ENCODE measurements at places on chromosomes 4 and X. TPM values are rescaled to one million over a fixed set of nuclear protein-coding genes. Genes with fewer than 3 reads are reported as not detected.

The DGAT2L6 gene
- not detected for total RNA-seq

The MAGEA12 gene
- total RNA-seq: not detected

The HAND2 gene
- total RNA-seq: 23.6 TPM

The GABRE gene
- 28.5 TPM for total RNA-seq

The ERCC6L gene
- 0.52 TPM for total RNA-seq

GRCh38 chr4:76673362-76673761, 224.6 kb downstream of the SOWAHB start:
- no peaks in the 10 kb centered on the region for H3K27me3 ChIP-seq
- DNase-seq: no peak
- no peaks in the 10 kb centered on the region for H3K36me3 ChIP-seq

- no peak for DNase-seq
- H3K4me3 ChIP-seq: no peak overlapping the region
- H3K27me3 ChIP-seq: no peaks in the 10 kb centered on the region
- no peaks in the 10 kb centered on the region for H3K36me3 ChIP-seq
Observed at GRCh38 chrX:9379697-9380551, 84.9 kb upstream of the TBL1X start.

DNA sequence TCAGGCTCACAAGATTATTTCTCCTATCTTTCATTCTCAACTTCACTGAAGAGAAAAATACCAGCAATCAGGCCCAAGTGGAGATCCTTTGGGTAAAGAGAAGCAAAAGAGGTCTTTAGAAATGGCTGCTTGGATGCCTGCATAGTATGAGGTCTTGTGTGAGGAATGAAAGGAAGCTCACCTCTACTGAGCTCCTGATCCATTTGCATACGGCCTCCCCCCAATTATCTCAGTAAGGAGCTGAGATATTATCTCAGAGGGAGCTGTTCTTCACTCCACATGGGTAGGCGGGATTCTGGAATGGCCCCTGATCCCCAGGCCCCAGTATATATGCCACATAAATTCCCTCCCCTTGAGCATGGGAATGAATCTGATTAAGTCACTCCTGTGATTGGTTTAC, 75.8 kb downstream of the EVC2 start:
- H3K27ac ChIP-seq: no peak overlapping the region
- H3K4me3 ChIP-seq: no peak overlapping the region
- H3K36me3 ChIP-seq: no peaks in the 10 kb centered on the region
- no peak for DNase-seq

- H3K36me3 ChIP-seq: no peaks in the 10 kb centered on the region
- DNase-seq: no peak
- no peak overlapping the region for H3K4me3 ChIP-seq
- no peaks in the 10 kb centered on the region for H3K4me1 ChIP-seq
Observed at GRCh38 chr4:100042235-100042634, 92.2 kb upstream of the H2AZ1 start.

- H3K36me3 ChIP-seq: no peaks in the 10 kb centered on the region
- H3K4me3 ChIP-seq: peak overlapping the region; percentile 82
- H3K27ac ChIP-seq: peak overlapping the region; percentile 96
- H3K4me1 ChIP-seq: peaks cover 4% of the 10 kb centered on the region
- peak; percentile 39 for DNase-seq
Observed at GRCh38 chr4:87219632-87220093, 755 bp downstream of the KLHL8 start.

DNA sequence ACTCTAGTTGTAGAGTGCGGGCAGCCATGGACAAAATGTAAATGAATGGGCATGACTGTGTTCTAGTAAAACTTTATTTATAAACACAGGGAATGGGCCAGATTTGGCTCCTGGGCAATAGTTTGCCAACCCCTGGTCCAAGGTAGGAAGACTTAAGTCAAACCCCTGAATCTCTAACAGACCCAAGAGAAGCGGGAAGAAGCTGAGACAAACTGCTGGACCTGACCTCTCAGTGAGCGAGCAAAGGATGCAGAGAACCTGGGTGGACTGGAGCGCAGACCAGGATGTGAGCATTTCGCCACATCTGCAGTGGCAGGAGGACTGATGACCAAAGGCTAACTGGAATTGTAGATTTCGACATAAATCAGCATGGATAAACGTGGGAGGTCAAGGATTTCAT, 201.6 kb downstream of the STIM2 start:
- no peaks in the 10 kb centered on the region for H3K4me1 ChIP-seq
- H3K4me3 ChIP-seq: no peak overlapping the region
- DNase-seq: no peak

- H3K27ac ChIP-seq: peak overlapping the region; percentile 80
- H3K36me3 ChIP-seq: no peaks in the 10 kb centered on the region
Observed at GRCh38 chr4:87505862-87506261, 23.3 kb downstream of the SPARCL1 start.

DNA sequence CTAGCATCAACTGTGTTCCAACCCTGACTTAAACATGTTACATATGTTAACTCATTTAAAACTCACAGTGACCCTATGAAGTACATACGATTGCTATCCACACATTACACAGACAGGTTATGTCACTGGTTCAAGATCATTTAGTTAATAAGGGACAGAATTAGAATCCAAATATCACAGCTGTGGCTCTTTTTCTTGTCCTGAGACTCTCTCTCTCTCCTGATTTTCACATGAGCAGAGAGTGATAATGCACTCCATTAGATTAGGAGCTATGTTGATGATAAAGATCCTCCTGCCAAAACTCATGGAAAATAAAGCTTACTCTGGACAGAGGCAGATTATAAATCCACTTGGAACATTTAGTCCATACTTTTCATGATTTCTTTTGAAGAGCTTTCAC, 408.3 kb downstream of the PPARGC1A start:
- no peak overlapping the region for H3K4me3 ChIP-seq
- no peaks in the 10 kb centered on the region for H3K4me1 ChIP-seq
- H3K36me3 ChIP-seq: no peaks in the 10 kb centered on the region
- no peak overlapping the region for H3K27ac ChIP-seq
- DNase-seq: no peak
- H3K27me3 ChIP-seq: no peaks in the 10 kb centered on the region

GRCh38 chr4:53151489-53151788, 214.4 kb downstream of the SCFD2 start:
- no peaks in the 10 kb centered on the region for H3K4me1 ChIP-seq
- H3K4me3 ChIP-seq: no peak overlapping the region
- no peak for DNase-seq
- no peaks in the 10 kb centered on the region for H3K27me3 ChIP-seq

- no peak for DNase-seq
- no peaks in the 10 kb centered on the region for H3K27me3 ChIP-seq
- H3K4me1 ChIP-seq: no peaks in the 10 kb centered on the region
Observed at GRCh38 chr4:3791910-3792542, 25.8 kb downstream of the ADRA2C start.

- H3K27ac ChIP-seq: peak overlapping the region; percentile 96
- H3K36me3 ChIP-seq: no peaks in the 10 kb centered on the region
- H3K27me3 ChIP-seq: no peaks in the 10 kb centered on the region
- peaks cover 4% of the 10 kb centered on the region for H3K4me1 ChIP-seq
- H3K4me3 ChIP-seq: peak overlapping the region; percentile 92
Observed at GRCh38 chr4:119211867-119212233, 663 bp upstream of the USP53 start.

DNA sequence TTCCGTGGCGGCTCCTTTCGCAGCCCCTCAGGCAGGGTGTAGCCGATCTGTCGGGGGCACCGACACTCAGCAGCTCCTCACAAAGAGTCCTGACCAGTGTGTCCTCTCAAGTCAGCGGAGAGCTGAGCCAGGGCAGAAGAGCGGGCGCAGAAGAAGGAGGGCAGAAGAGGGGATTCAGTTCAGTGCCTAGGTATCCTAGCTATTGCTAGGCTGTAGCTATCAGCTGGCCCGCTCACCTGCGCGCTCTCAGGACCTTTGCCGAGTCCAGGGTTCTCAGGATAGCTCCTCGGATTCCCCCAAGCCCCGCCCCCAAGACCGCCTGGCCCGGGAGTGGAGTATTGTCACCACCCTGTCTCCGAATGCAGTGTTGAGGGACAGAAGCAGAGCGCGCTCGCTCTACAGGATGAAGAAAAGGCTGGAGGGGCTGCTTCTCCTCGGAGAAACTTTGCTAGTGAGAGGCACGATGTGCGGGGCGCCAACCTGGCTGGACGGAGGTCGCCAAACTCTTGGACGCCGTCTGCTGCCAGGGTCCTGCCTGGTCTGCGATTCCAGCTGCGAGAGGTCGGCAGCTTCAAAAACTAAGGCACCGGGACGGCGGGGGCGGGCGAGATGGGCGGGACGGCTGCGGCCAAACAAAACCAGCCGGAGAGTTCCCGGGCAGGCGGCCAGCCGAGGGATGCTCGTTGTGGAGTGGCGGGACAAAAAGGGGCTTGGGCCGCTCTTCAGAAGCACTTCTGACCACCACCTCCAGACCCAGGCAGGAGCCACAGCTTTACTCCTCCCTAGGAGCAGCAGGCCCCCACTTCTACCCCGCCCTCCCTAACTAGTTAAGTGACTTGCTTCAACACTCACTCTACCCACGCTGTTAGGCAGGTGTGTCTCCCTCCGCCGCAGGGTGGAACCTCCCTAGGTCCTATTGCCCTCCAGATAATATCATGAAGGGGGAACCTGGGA, at the start of gene XKRX:
XKRX (minus strand) TSS at position 258 of the 954 bp plus-strand sequence. CDS start 613 bp downstream, outside the sequence.
- no peaks in the 10 kb centered on the region for H3K27me3 ChIP-seq
- no peaks in the 10 kb centered on the region for H3K4me1 ChIP-seq
- DNase-seq: peak; percentile 19
- H3K27ac ChIP-seq: no peak within 1 kb of the TSS
- H3K36me3 ChIP-seq: no peaks in the 10 kb centered on the region

DNA sequence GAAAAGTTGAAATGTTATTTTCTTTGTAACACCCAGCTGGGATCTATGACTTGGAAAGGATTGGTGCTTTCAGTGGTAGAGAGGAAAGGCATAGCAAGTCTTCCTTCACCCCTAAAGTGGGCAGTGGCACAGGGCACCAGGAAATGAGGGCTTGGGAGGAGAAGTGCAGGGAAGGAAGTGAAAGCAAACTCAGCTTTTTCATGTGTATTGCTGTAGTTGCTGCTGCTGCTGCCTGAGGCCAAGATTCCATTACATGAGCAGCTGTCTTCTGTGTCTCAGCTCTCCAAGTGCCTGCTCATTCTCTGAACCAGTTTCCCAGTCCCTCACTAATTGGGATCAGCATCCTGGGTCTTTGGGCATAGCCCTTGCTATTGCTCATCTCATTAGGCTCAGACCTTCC, 2.6 kb downstream of the HCCS start:
- no peaks in the 10 kb centered on the region for H3K4me1 ChIP-seq
- DNase-seq: no peak
- H3K4me3 ChIP-seq: no peak overlapping the region
- no peaks in the 10 kb centered on the region for H3K27me3 ChIP-seq

DNA sequence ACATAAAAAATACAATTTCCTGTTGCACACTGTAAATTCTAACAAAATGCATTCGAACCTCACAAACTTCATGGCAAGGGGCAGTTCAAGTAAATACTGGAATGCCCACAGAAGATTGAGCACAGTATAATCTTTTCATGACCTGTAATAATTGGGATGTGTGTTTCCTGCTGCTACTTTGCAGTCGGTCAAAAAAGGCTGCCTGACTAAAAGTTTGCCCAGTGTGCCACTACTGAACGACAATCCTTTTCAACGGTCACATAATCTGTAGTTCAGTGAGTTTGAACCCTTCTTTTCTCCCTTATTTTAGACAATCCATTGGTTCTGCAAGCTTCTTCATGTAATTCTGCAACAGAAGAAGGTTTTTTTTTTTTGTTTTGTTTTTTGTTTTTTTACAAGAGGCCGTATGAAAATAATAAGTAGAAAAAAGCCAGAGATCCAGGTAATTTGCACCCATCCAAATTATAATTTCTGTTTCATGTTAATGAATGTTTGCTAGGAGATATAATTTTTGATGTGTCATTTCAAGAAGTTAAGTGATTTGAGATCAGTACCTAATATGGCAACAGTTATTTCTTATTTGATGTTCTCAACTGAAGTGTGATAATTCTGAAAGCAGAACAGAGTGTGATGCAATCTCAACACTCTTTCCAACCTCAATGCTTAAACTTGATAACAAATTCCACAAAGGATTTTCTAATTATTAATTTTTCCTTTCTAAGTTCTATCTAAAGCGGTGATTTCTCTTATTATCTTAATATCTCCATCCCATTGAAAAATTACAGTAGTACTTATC, 237.6 kb downstream of the FSTL5 start:
- H3K4me3 ChIP-seq: no peak overlapping the region
- H3K36me3 ChIP-seq: no peaks in the 10 kb centered on the region
- H3K27ac ChIP-seq: no peak overlapping the region
- H3K4me1 ChIP-seq: no peaks in the 10 kb centered on the region

- DNase-seq: no peak
- H3K36me3 ChIP-seq: no peaks in the 10 kb centered on the region
- no peak overlapping the region for H3K4me3 ChIP-seq
Observed at GRCh38 chr4:105058177-105058812, 88.4 kb upstream of the TET2 start.

DNA sequence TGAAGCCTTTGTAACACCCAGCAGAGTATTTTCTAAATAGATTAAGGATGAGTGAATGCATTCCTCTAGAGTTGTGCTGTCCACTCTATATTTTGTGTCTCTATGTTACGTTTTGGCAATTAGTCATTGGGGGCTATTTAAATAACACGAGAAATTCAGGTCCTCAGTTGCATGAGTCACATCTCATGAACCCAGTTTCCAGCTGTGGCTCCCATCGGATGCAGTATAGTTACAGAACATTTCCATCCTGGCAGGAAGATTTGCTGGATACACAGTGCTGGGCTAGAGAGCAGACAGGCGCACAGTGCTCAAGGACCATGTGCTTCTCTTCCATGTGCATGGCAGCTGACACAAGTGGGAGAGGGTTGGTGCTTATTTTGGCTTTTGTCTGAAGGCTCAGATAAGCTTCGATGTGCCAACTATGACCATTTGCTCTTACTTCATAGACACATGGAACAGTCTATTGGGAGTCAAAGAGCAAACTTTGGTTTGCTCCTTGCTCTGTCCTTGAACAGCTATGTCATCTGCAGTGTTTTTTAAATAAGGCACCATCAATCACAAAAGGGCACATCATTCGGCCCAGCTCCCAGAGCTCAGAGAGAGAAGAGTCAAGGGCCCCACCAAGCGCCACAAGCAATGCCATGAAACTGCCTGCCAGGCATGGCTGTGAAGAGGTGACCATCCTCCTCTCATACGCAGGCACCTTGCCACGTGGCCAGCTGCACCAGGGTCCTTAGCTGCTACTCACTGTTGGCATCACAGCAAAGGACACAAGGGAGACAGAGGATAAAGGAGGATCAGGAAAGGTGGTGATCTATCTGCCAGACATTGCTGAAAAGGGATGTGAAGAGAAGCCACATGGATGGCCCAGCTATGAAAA, 8.1 kb upstream of the STS start:
- no peaks in the 10 kb centered on the region for H3K27me3 ChIP-seq
- no peak overlapping the region for H3K27ac ChIP-seq
- no peaks in the 10 kb centered on the region for H3K36me3 ChIP-seq

Measured in uterus (tissue), 4 donors.